ENCODE measurements at places on chromosomes 11 and 22. TPM values are rescaled to one million over a fixed set of nuclear protein-coding genes. Genes with fewer than 3 reads are reported as not detected.

The CD151 gene
- 125 TPM for total RNA-seq

The DDX25 gene
- total RNA-seq = 0.11 TPM

The MMP27 gene
- total RNA-seq = not detected

The ISX gene
- 3.0 TPM for total RNA-seq

The POU2F3 gene
- not detected for total RNA-seq

The OR52A1 gene
- total RNA-seq = not detected

The UBQLNL gene
- not detected for total RNA-seq

The APOBEC3H gene
- 0.31 TPM for total RNA-seq

The TTLL1 gene
- 1.6 TPM for total RNA-seq

DNA sequence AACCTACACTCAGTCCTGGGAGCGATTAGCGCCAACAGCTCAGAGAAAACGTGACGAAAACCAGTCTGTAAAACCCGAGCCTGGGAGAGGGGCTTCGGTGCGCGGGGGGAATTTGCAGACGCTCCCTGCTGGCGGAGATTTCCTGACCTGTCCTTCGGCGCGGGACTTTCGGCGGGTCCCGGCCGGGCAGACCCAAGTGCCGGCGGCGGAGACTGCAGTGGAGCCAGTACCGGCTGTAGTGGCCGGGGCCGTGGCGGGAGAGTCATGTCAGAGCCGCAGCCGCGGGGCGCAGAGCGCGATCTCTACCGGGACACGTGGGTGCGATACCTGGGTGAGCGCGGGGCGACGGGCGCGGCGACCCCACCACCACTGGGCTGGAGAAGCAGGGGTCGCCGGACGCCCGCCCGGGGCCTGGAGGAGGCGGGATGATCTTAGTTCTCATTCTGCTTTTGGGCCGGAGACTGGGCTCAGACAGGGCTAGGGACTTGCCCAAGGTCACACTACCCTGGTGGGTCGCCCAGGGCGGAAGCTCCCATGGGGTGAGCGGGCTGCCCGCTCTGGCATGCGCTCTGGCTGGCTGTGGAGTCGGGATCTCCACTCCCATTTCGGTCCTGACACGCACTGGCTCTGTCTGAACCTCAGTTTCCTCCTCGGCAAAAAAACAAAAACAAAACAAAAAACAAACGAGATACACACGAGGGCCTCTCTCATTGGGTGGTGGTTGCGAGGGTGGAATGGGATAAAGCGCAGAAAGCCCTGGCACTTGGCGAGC, at the start of gene MTFP1:
TSS of gene MTFP1 (plus strand) at position 153 of the 772 bp plus-strand sequence. CDS start at position 265, 112 bp downstream.
- DNase-seq = peak; percentile 66

DNA sequence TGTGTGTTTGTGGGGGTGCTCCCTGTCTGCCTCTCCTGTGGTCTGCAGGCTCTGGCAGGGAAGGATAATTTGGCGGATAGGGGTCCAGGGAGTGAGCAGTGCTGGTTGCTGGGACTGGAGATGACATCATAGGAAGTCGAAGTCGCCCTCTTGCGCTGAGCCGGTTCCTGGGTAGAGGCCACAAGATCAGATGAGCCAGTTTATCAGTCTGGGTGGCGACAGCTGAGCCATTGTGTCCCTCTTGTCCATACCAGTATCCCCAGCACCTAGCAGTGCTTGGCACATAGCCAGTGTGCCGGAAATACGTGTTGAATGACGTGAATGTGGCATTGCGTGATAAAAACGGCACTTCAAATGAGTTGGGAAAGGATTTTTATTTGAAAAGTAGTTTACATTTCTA, 9.8 kb downstream of the APOL5 start:
- DNase-seq = no peak

DNA sequence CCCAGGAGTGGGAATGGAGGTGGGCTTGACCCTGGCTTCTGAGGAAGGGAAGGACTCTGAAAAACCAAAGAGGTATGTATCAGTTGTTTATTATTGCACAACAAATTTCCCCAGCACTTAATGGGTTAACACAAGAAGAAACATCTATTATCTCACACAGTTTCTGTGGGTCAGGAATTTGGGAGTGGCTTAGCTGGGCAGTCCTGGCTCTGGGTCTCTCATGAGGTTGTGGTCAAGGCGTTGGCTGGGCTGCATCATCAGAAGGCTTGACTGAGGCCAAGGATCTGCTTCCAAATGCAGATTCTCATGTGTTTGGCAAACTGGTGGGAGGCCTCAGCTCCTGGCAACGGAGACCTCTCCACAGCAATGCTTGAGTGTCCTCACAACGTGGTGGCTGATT, 17.5 kb upstream of the SMIM38 start:
- DNase-seq = no peak

- DNase-seq = peak; percentile 49
These were observed 2.5 kb upstream of the ZDHHC8 start for GRCh38 chr22:20128902-20129746.

- no peak for DNase-seq
These were observed 15.4 kb downstream of the CAPN5 start for GRCh38 chr11:77081976-77082836.

- DNase-seq = no peak
These were observed 73.0 kb downstream of the MSANTD4 start for GRCh38 chr11:105948918-105949590.

GRCh38 chr11:59866397-59866796, at the start of gene TCN1:
TSS of gene TCN1 (minus strand) at chr11:59866487. CDS start at chr11:59866470, 17 bp downstream.
- DNase-seq = no peak

- DNase-seq = peak; percentile 5
These were observed 1.7 kb upstream of the LRRC4C start for GRCh38 chr11:41461057-41461681.

DNA sequence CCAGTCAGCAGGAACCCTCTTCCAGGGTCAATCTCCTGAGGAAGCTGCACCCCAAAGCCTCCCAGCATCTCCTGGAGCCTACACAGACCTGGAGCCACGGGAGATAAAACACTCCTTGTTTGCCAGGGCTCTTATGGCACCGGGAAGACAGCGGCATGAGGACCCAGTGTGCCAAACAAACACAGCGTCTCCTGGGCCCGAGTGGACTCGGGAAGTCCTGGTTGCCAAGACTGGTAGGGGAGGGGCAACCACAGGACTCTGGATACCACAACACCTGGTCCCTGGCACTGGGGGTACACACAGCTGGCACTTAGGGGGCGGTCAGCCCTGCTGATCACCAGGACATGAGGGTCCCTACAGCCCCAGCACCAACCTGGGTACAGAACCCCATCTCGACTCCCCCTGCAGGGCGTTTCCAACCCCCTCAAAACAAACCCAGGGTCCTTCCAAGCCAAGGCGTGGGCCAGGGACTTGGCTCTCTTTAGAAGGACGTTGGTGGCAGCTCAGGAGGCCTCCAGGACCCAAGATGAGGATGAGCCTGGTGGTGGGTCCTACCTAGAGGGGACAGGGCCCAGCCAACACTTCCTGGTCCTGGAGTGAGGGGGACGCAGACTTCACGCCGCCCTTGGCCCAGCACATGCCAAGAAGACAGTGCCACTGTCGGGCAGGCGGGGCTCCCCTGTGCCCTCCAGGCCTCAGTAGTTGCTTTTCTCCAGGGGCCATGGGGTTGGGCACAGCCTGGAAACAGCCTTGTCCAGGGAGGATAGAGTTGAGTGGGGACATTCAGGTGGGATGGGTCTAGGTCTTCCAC, 85.0 kb downstream of the CELSR1 start:
- DNase-seq = no peak

DNA sequence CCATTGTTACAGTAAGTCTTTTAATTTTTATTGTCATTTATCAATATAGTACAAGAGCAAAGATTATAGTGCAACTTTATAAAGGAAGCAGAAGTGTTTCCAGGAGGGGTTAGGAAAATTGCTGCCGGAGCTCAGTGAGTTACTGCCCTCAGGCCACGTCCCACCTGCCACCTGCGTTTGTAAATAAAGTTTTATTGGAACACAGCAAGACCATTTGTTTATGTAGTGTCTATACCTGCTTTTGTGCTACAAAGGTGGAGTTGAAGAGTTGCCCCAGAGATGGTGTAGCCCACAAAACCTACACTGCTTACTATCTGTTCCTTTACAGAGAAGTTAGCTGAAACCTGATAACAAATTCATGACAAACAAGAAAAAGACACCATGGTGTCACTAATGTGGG, 437.8 kb upstream of the B3GAT1 start:
- no peak for DNase-seq

GRCh38 chr11:27468209-27468994, 4.2 kb downstream of the LGR4 start:
- DNase-seq = no peak

DNA sequence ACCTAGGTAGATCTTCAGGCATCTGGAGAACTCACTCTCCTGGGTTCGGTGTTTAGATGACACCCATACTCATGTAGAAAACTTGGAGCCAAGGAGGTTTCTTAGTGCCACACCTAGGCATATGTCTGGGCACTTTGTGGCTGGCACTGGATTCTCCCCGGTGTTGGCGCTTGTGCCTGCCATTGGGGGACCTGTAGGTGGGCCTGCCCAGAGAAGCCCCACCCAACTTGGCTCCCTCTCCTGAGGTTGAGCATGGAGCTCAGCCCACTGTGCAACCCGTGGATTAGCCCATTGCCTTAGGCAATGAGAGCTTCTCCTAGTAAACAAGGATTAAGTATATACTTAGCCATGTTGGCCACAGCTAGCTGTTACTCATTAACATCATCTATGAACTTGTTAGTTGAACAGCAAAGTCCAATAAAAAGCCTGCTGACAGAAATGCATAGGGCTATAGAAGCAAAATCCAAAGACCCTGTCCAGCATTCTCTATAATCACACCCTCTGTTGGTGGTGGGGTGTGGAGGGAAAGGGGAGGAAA, 335.5 kb upstream of the CHORDC1 start:
- peak; percentile 13 for DNase-seq

DNA sequence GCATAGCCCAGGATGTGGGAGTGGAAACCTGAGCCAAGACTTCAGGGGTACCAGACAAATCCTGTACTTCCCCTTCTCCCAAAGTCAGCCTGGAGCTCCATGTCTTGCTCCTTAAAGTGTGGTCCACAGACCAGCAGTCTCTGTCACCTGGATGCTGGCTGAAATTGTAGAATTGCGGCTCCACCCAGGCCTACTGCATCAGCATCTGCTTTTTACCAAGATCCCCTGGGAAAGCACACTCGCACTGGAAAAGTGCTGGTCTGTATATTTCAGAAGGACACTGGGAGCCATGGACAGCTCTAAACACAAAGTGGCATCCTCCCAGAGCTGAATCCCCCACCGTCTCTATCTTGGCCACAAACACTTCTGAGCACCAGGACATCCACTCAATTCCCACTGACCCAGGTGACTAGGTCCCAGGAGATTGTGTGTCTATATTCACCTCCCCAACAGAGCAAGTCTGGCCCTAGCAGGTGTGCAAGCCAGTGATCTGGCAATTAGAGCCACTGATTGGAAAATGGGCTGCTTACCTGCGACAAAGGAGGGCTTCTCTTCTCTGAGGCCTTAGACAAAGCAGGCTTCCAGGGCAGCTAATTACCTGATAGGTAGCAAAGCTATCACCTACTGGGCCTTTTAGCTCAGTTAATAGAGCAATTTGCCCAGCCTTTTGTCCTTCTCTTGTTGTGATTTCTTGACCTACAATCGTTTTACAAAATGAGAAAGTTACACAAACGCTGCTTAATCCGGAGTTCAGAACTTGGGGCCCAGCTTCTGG, 443.3 kb downstream of the MN1 start:
- no peak for DNase-seq

DNA sequence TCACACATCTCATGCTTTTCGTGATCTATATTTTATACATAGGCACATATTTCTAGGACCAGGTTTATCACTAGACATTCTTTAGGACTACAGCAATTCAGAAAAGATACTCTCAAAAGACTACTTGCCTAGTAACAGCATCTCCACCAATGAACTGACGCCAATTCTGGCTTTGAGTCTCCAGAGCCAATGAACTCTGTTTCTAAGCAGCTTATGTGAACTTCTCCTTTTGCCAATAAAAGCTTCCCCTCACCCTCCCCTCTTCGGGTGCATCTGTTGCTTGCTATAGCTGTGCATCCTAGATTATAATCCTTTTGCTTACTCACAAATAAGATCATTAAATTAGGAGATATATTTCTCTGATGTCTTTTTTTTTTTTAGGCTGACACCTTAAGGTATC, 11.4 kb upstream of the ANKK1 start:
- no peak for DNase-seq

GRCh38 chr11:43243927-43244326, 67.9 kb upstream of the API5 start:
- no peak for DNase-seq

DNA sequence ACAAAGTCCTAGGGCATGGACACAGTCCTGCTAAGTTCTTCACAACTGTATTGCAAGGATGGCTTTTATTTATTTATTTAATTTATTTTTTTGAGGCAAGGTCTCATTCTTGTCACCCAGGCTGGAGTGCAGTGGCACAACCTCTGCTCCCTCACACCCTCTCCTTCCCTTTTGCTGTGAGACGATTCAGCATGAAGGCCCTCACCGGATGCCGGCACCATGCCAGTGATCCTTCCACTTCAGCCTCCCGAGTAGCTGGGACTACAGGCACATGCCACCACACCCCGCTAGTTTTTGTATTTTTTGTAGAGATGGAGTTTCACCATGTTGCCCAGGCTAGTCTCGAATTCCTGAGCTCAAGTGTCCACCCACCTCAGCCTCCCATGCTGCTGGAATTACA, 17.8 kb downstream of the EED start:
- DNase-seq = no peak

DNA sequence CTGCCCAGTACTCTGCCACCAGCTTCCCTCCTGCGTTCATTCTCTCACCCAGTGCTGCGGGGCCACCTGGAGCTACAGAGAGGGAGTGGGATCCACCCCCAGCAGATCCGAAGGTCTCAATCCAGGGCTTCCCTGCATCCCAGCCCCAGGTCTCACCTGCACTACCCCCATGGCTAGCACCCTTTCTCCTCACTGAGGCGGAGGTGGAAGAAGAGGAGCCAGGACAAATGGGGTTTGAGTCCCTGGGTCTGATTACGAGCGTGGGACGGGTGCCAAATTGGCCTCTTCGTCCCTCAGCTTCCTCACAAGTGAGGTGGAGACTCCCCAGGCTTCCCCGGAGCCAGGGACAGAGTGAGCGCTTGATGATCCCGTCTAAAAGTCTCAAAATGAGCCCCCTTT, 64.2 kb downstream of the NFAM1 start:
- no peak for DNase-seq

- DNase-seq = peak; percentile 52
These were observed 16.7 kb upstream of the SYT12 start for GRCh38 chr11:67006029-67006884.
